ENCODE measurements at places on chromosomes 13 and 19.
A peak's percentile ranks its signal among the peaks of the same experiment; 100 is the strongest.

DNA sequence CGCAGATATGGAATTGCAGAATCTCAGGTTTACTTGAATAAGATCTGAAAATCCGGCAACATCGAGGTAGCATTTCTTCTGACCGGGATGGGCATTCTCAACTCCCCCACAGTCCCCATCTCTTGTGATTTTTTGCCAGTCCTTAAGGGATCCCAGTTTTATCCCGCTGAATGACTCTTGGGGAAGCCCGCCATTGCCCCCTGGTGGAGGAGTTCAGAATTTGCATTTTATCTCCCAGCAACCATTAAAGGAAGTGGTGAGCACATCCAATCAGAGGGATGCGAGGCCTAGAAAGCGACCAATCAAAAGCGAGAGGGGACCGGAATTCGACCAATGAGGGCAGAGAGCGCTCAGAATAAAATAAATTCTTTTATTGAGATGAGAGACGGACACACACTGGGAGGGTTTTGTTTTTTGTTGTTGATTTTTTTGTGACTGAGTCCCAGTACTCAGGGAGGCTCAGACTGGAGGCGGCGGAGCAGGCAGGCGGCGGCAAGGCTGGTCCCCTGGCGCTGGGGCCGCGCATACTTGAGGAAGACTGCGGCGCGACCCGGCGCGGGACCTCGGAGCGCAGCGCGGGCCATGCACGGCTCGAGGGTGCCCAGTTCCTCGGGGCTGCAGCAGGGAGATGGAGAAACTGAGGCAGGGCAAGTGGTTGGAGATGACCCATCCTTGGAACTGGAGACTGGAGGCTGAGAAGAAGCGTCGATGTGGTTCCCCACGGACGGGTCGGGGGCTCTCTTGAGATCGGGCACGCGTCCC, 3.9 kb upstream of the TTC9B start:
- DNase-seq: peak; percentile 95

- no peak for DNase-seq
Measured at GRCh38 chr13:41040584-41041334, 20.6 kb upstream of the WBP4 start.

DNA sequence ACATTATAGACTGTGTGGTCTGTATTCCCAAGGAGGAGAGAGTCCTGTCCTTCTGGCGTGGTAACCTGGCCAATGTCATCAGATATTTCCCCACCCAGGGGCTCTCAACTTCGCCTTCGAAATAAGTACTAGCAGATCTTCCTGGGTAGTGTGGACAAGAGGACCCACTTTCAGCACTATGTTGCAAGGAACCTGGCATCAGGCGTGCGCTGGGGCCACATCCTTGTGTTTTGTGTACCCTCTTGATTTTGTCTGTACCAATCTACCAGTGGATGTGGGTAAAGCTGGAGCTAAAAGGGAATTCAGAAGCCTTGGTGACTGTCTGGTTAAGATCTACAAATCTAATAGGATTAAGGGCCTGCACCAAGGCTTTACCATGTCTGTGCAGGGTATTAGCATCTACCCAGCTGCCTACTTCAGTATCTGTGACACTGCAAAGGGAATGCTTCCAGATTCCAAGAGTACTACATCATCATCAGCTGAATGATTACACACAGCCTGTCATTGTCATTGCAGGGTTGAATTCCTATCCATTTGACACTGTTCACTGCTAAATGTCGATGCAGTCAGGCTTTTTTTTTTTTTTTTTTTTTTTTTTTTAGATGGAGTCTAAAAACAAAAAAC, 148.0 kb downstream of the PRR20E start:
- no peak for DNase-seq

DNA sequence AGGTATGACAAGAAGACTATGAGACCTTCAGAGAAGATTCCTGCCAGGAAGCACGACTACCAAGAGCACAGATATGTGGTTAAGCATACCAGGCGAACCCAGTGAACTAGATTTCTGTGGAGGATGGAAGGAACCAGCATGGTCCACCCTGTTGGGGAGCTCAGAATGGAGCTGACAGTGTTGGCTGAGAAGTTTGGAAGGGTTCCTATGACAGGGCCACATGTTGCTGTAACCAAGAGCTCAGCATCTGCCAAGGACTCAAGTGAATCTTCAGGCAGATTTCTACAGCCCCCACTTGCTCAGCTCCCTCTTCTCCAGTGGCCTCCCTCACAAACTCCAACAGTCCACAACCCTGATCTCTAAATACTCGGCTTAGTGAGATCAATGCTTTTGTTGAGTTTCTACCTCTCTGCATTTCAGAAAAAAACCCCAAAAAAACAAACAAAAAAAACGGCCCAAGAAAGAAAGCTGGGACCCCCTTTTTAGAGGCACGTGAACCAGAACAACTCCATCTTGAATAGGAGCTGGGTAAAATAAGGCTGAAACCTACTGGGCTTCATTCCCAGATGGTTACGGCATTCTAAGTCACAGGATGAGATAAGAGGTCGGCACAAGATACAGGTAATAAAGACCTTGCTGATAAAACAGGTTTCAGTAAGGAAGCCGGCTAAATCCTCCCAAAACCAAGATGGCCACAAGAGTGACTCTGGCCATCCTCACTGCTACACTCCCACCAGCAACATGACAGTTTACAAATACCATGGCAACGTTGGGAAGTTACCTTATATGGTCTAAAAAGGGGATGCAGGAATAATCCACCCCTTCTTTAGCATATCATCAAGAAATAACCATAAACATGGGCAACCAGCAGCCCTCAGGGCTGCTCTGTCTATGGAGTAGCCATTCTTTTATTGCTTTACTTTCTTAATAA, 691.1 kb downstream of the UQCRFS1 start:
- no peak for DNase-seq

DNA sequence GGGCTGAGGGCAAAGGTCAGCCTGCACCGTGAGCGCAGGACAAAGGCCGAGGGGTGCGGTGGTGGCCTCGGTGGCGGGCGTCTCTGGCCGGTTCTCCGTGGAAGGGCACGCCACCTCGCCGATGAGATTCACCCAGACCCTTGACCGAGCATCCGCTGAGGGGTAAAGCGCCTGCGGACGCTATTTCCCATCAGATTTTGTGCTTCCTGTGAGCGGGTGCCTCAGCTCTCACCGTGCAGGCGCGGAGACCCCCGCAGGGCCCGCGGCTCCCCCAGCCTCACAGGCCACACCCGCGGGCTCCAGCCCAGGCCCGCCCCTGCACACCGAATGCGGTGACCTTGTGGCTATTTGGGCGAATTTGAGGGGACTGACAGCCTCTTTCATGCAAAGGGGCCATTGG, 348.0 kb downstream of the TEX29 start:
- DNase-seq: no peak

DNA sequence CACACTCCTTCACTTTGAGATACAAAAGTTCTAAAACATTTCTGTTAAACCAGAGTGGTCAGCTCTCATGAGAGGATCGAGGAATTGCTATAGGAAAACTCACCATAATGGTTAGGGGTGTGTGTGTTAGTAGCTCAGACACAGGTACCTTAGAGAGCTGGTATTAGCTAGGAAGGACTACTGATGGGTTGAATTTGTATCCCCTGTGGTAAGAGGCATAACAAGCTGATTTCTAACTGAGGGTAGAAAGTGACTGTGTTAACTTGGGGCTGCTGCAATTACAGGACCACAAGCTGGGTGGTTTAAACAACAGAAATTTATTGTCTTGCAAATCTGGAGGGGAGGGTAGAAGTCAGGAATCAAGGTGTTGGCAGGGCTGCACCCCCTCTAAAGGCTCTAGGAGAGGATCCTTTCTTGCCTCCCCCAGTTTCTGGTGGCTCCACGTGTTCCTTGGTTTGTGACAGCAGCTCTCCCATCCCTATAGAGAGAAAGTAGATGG, 17.4 kb downstream of the LEUTX start:
- no peak for DNase-seq

DNA sequence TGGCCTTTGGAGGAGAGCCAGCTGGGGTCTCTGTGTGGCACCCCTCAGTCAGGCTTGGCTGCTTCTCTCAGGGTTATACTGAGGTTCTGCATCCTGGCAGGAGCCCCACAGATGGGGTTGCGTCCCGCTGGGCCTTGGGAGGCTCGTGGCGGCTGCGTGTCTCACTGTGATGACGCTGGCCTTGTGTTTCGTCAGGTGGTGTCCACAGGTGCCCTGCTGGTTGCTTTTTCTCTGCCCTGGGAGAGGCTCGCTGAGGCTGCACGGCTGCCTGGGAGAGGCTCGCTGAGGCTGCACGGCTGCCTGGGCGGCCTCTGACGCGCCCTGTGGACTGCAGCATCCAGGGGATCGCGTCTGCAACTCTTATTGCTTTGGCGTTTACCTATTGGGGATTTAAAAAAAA, 15.4 kb downstream of the DOT1L start:
- no peak for DNase-seq

GRCh38 chr19:41112728-41113290, 1.4 kb upstream of the CYP2F1 start:
- DNase-seq: no peak

DNA sequence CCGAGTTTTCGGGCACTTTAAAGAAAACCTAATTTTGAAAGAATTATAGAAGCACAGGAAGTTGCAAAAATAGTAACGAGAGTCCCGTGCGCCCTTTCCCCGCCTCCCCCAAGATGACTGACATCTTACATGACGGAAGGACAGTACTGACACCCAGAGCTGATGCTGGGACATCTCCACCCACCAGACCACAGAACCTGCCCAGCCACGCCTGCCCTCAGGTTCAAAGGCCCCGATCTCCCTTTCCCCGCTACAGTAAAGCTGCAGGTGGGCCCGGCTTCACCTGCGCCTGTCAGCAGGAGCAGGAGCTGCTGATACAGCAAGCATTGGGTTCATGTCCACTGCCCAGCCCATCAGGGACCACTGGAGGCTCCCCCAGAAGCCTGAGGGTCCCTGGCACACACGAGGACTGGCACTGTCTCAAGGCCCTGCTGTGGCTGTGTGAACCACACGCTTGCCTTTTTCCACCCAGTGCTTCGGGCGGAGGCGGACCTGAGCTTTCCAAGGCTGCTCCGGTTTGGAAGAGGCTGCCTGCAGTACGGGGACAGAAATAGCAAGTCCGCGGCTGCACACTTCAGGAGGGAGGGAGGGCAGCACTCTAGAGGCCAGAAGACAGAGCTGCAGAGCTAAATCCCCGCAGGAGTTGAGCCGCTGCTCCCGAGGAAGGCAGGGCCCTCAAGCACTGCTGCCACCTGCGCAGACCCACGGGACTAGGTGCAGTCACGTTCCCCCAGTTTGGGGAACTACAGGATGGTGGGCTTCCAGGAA, 8.7 kb downstream of the MAP2K2 start:
- DNase-seq: no peak

Measured in kidney capillary endothelial cell (primary cell).